ENCODE measurements at places on chromosomes 2 and 18.
A peak's percentile ranks its signal among the peaks of the same experiment; 100 is the strongest.

DNA sequence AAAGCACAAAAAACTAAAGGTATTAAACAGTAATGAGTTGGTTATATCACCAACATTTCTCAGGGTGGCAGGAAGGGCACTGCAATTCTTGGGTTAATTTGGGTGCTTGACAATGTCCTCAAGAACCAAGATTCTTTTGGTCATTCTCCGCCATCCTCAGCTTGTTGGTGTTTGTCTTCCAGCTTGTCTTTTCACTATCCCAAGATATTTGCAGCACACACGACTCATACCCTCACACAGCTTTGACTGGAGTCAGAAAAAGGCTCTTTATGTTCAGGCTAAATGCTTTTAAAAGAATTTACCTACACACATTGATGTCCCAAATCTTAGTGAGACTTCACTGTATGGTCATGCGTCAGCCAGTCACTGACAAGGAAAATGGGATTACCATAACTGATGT, 12.5 kb downstream of the GREB1L start:
- no peak for DNase-seq

DNA sequence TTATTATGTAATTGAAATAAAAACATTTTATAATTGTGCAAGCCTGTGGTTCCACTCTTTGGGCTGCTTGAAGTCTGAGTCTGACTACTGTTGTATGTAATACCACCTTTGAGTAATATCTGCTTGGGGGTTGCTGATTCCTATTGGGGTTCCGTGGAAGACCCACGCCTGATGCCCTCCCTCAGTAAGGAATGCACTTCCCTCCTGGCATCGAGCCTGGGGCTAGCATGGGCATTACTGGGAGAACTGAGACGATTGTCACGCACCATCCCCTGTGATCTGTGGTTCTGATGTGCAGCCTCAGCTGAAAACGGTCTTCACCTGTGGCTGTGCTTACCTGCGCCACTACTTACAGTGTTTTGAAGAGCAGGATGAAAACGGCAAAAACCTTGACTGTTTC, 32.7 kb upstream of the RBM44 start:
- DNase-seq = no peak

DNA sequence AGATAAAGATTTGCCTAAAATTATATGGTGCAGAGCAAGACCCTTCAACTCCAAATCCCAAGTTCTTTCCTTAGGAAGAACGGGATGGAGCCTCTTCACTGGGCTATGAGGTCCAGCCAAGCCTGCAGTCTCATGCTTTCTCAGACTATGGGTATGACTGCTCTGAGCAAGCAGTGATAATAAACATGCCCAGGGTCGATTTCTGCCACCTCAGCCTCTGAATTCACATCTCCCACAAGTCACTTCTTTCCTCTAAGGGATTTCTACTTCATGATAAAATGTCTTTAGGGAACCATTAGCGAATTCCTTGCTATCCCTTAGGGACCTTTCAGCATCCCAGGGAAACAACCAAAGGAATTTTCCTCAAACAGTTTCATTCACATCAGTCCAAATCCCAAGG, 94.8 kb downstream of the GFPT1 start:
- DNase-seq = no peak

DNA sequence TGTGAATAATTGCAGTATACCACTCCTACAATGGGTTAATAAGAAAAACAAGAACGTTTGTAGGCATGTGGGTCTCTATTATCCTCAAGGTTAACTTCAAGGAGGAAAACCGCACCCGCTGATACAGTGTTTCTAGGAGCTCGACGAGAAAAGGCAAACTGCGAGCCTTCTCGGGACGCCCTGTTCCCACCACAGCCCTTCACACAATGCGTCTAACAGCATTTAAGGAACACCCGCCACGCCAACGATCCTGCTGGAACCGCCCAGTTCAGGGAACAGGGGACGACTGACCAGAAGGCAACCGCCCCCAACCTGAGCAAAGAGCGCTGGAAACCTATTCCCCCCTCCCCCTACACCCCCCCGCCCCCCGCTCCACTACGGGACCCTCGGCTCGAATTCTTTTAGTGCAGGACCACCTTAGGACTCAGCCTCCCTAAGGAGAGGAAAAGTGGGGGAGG, 710 bp upstream of the TMSB10 start:
- DNase-seq = peak; percentile 56

DNA sequence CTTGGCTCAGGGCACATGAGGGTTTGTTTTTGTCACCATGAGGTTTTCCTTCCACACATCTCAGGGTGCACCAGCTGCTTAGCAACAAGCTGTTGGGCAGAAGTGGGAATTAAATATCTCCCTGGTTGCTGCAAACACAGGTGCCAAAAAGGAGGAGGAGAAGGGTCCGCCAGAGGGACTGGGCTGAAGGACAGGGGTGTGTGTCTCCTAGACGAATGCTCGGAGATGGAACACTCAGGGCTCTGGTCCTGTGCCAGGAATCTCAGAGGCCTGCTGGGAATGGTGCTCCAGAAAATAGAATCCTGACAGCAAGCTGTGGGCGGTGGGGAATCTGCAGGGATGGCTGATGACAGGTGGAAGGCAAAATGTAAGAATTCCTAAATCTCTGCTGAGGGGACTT, 94.5 kb downstream of the VSNL1 start:
- DNase-seq = no peak

DNA sequence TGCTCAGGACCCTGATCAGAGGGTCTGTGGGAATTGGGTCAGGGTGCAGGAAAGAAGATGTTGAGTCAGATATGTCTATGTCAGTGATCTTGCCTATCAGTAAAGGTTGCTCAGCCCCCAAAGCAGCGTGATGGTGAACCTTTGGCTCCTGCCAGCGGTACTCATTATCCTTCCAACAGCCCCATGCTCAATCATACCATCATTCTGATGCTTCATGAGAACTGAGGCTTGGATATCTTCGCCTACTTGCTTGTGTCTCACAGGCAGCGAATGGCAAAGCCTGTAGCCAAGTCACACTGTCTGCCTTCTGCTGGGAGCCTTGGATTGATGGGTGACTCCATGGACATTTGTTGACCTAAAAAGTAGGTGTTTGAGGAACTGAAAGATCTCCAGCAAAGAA, 19.0 kb upstream of the TMEM214 start:
- no peak for DNase-seq

DNA sequence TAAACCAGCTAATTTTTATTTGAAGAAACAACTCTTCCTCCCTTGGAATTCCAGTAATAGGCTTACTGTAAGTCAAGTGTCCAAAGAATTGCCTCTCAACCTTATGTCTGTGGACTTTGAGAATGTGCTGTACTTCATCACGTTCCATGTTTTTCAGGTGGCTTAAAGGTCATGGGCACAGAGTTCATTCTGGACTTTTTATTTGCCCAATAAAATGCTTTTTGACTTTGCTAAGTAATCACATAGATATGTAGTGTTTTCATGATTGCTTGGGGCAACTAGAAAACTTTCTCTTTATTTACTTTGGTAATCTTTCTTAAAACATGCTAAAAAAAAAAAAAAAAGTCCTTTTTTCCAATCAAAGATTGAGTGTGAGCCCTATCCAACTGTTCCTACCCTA, 10.4 kb upstream of the DNAH7 start:
- no peak for DNase-seq

DNA sequence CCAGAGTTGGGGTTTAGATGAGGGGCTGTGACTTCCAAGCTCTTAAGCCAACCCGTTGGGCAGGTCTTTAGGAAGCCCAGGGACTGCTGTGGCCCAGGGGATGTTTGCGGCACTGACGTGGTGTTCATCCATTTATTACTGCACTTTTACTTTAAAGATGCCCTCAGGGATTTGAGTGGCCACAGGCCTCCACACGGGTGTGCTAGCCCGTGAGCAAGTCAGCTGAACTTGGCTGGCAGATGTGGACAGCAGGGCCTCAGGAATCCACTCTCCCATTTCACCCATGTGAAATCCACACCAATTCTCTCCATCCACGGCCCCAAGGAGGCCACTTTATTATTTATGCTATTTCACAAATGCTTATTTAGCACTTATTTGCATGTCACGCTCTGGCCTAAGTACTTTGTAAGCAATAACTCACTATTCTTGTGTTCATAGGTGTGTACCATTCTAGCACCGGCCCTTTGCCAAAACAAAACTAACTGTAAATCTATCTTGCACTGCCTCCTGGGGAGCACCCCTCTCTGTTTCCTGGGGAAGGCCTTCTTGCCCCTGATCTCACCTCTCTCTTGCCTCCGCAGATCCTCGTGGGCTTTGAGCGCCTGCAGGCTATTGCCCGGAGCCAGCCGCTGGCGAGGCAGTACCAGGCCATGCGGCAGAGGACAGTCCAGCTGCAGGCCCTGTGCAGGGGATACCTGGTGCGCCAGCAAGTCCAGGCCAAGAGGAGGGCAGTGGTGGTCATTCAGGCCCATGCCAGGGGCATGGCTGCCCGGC, 39.1 kb upstream of the GPR17 start:
- DNase-seq = no peak

- DNase-seq = no peak
Measured at GRCh38 chr18:28175150-28175929, 1.6 kb downstream of the CDH2 start.

- peak; percentile 48 for DNase-seq
Measured at GRCh38 chr2:121284463-121285449, at the start of gene TFCP2L1. Gene TFCP2L1 (minus strand): TSS chr2:121285202. CDS start chr2:121285109, 93 bp downstream.

DNA sequence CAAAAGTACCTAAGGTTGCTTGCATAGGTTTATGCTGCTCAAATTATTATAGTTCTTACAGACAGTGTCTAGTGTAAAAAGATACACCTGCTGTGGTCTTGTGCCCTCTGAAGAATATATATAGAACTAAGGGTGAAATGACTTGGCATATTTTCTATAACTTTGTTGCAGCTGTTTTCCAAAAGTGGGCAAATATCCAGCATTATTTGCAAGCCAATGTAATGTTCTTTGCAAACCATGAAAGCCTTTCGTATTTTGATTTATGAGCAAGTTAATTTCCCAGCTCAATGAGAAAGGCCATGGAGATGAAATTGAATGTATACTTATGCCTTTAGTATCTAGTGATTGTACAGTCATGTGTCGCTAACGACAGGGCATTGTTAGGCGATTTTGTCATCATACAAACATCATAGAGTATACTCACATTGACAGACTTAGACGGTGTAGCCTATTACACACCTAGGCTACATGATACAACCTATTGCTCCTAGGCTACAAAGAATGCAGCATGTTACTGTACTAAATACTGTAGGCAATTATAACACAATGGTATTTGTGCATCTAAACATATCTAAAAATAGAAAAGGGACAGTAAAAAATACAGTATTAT, 116.3 kb downstream of the PLCL1 start:
- no peak for DNase-seq

DNA sequence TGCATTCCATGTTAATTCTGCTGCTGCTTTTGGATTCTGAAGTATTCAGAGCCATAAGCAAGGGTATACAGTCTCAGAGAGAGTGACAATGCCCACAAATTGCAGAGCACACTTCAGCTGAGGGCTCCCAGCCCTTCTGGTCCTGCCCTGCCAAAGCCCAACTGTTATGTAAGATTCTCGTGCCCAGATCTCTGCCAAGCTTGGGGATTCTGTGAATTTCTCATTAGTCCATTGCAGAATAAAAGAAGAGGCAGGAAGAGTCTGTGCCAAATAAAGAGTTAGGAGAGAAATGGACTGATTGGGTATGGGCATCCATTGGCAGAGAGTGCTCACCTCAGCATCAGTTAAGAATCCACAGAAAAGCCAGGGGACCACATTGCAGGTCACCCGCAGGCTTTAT, 112.0 kb upstream of the PNPT1 start:
- DNase-seq = no peak

Measured in activated CD4-positive, alpha-beta T cell treated with anti-CD3 and anti-CD28 coated beads, Interleukin-10, Interleukin-2, amounts not matched to agents 100 ng/mL and 50 ng/mL, durations not matched to agents 16 hours and 8 hours (primary cell).